ENCODE measurements at places on chromosomes 4 and X.
A peak's percentile ranks its signal among the peaks of the same experiment; 100 is the strongest.

DNA sequence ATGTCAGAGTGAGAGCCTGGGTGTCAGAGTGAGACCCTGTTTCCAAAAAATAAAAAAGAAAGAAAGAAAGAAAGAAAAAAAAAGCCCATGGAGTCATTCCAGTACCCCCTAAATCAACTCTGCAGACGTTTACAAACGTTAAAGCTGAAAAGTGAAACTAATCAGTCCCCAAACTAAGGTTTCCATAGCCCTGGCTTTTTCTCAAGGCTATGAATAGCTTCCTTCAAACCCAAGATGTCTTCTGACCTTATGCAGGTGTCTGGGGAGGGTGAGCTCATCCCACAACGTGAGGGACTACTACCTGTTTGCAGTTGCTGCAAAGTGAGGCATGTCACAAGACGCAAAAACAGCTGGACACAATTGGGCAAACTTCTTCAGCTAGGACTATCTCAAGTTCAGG, 144.0 kb downstream of the SH3KBP1 start:
- DNase-seq: no peak

DNA sequence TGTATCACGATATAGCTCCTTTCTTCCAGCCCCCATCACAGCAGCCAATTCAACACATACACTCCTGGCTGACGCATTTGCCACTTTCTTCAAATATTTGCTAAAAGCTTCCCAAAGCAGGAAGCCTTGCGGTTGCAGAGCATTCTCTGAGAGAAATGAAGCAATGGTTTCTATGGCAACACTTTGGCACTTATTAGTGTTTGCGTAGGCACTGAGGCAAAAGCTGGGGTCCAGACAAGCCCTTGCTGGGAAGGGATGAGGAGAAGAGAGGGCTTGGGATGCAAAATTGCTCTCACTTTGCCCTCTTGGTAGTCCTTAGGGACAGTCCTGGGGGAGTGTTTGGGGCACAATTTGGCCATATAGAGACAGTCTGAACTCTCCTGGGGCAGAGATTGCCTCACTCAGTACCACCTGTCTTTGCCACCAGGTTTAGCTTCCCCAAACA, 55.0 kb upstream of the PAK3 start:
- peak; percentile 32 for DNase-seq

- DNase-seq: no peak
Measured at GRCh38 chrX:18885328-18886004, 98.4 kb downstream of the PHKA2 start.

DNA sequence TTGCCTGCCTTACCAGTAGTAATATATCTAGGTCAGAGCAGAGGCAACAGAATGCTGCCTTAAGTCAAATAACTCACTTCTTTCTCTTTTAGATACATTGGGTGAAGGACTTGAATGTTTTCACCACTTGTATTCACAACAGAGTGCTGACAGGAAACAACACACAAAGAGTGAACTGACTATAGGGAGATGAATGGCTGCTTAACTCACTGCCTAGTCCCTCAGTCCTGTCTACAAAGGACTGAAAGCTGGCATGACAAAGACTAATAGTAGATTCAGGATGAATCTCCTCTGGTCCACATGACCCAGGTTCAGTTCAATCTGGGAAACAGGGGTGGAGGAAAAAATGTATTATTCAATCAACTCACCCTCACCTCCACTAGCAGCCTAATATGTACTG, 134.2 kb downstream of the GALNTL6 start:
- DNase-seq: no peak

DNA sequence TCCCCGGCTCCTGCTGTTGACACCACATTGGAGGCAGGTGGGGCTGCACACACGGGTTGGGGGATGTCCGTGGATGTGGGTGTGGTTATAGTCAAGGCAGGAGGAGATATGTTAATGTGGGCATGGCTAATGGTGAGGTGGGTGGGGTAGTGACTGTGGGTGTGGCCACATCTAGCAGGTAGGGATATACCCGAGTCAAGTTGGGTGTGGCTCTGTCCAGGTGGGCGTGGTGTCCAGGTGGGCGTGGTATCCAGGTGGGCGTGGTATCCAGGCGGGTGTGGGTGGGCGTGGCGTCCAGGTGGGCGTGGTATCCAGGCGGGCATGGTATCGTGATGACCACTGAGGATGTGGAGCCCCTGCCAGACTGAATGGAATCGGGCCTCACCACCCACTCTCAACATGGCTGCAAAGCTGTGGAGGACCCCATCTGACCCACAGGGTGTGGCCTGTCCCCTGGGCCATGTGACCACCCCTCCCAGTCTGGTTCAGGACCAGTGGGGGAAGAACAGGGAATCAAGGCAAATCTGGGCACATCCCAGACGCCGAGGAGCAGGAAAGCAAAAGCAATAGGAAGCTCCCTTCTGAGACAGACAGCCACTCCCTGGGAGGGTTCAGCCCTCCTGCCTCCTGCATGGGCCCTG, 21.0 kb downstream of the MAN2B2 start:
- no peak for DNase-seq

DNA sequence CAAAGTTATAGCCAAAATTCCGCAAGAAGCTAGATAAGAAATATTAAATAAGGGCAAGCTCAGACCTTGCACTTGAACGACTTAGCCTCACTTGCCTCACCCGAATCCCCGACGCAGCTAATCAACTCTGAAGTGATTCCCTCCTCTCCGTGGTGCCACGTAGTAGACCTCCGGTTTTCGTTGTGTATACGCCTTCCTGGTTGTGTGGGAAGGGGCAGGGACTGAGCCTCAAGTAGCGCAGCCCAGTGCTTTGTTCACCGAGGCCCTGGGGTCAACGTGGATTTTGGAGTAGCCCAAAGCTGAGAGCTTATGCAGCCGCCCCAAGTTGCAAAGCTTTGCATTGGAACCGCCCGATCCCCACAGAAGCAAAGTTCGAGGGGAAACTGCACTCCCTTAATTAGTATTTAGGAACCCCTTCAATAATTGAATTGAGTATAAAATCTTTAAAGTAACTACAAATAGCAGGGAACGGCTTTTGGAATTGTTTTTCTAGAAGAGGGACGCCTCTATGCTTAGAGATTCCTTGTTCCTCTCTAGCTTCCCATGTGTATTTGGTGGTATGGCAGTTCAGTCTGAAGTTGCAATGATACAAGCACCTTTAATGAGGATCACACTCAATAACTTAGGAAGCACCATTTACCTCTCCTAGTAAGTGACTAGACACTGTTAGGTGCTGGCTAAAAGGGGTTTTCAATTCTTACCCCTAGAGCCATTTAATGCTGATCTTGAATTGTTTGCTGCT, 55.7 kb downstream of the LINC00632 start:
- no peak for DNase-seq

DNA sequence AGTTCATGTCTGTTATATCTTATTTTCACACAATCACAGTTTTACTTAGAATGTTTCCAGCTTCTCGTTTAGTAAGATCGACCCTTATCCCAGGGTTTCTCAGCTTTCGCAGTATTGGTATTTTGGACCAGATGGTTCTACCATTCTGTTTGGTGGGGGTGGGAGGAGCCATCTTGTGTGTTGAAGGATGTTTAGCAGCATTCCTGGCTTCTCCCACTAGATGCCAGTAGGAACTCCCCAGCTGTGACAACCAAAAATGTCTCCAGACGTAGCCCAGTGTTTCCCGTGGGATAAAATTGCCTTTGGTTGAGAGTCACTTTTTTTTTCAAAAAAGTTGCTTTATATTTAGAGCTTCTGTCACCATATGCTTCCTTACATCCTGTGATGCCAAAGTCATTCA, 90.9 kb upstream of the TLR2 start:
- DNase-seq: no peak
